ENCODE measurements at places on chromosomes 13 and 19.
A peak's percentile ranks its signal among the peaks of the same experiment; 100 is the strongest.

- peaks cover 8% of the 10 kb centered on the region for H3K4me1 ChIP-seq
- no peaks in the 10 kb centered on the region for H3K36me3 ChIP-seq
- peak overlapping the region; percentile 83 for H3K4me3 ChIP-seq
- DNase-seq: no peak
- H3K27ac ChIP-seq: no peak overlapping the region
These were observed 495 bp downstream of the DCLK1 start for GRCh38 chr13:36130552-36131221.

GRCh38 chr19:16899566-16900075, 10.8 kb downstream of the F2RL3 start:
- no peak overlapping the region for H3K27ac ChIP-seq
- H3K27me3 ChIP-seq: peaks cover 40% of the 10 kb centered on the region
- peaks cover 11% of the 10 kb centered on the region for H3K36me3 ChIP-seq
- peak; percentile 44 for DNase-seq
- peaks cover 15% of the 10 kb centered on the region for H3K4me1 ChIP-seq

DNA sequence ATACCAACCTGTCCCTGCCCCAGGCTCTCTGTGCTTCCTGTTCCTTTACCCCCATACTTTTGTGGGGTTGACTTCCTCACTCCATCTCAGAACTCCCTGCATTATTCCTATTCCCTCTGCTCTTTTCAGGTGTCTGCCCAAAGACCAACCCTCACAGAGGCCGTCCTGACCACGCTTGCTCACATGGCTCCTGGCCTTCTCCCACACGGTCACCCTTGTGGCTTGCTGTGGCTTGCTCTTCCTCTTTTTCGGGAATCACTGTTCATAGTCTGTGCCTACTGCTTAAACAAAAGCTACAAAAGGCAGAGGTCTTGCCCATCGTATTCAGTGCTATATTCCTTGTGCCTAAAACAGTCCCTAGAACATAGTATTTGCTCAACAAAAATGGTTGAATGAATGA, 25.2 kb upstream of the ARGLU1 start:
- H3K27ac ChIP-seq: no peak overlapping the region
- no peak overlapping the region for H3K4me3 ChIP-seq
- H3K36me3 ChIP-seq: no peaks in the 10 kb centered on the region
- peaks cover 20% of the 10 kb centered on the region for H3K4me1 ChIP-seq

DNA sequence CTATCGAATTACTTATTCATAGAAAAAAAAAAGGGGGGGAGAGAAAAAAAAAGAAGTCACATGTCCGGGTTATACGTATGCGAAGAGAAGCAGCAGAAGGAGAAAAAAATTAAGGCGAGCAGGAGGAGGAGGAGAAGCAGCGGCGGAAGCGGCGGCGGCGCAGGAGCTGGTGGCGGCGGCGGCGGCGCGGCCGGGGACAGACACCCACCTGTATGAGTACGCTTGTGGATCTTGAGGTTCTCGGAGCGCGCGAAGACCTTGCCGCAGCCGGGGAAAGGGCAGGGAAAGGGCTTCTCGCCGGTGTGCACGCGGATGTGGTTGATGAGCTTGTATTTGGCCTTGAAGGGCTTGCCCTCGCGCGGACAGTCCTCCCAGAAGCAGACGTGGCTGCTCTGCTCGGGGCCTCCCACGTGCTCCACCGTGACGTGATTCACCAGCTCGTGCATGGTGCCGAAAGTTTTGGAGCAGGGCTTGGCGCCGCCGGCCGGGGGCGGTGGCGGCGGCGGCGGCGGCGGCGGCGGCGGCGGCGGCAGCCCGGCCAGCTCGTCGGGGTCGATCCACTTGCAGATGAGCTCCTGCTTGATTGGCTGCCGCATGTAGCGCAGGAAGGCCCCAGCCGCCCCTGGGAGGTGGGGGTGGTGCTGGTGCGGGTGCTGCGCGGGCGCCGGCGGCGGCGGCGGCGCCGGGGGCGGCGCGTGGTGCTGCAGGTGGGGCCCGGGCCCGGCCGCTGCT, 1.5 kb downstream of the ZIC5 start:
- peak; percentile 71 for DNase-seq
- no peaks in the 10 kb centered on the region for H3K36me3 ChIP-seq
- peaks cover 42% of the 10 kb centered on the region for H3K4me1 ChIP-seq
- peak overlapping the region; percentile 87 for H3K4me3 ChIP-seq

DNA sequence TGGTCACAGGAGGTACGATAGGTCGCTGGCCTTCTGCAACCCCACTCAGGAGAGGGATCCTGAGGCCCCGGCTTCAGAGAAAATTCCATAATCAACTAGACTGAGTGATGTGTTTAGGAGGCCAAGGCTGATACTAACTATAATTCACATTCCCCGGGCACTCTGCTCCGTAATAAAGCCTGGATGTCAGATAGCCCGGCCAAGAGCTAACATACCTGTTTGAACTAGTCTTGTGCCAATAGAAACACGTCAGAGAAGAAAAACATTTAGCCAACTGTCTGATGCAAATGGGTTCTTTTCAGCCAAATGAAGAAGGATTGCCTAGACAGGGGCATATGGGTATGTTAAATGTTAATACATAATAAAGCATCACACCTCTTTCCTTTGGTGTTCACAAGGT, 204.2 kb downstream of the TSHZ3 start:
- no peak overlapping the region for H3K4me3 ChIP-seq
- no peaks in the 10 kb centered on the region for H3K36me3 ChIP-seq
- peaks cover 10% of the 10 kb centered on the region for H3K27me3 ChIP-seq
- no peak for DNase-seq
- H3K27ac ChIP-seq: no peak overlapping the region
- H3K4me1 ChIP-seq: peaks cover 21% of the 10 kb centered on the region

DNA sequence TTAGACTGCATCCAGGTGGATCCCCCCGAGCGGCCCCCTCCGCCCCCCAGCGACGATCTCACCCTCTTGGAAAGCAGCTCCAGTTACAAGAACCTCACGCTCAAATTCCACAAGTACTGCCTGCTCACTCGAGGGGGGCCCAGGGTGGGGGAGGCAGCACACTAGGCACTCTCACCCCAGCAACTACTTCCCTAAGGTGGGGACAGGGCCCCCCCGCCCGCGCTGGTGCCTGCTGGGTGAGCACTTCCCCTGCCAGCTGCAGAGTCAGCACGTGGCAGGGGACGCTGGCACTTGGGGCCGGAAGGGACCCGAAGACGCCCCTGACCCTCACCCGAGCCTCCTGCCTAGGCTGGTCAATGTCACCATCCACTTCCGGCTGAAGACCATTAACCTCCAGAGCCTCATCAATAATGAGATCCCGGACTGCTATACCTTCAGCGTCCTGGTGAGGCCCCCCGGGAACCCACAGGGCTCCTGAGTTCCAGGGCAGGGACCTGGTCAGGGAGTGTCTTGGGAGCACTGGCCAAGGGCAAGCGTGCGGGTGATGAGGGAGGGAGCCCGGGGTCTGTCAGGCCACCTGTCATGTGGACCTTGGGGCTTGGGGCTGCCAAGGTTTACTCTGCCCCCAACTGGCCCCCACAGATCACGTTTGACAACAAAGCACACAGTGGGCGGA, 5.2 kb downstream of the MCOLN1 start:
- no peak for DNase-seq
- no peak overlapping the region for H3K4me3 ChIP-seq
- H3K27me3 ChIP-seq: no peaks in the 10 kb centered on the region
- H3K27ac ChIP-seq: no peak overlapping the region

- H3K4me3 ChIP-seq: no peak overlapping the region
- H3K27ac ChIP-seq: no peak overlapping the region
- no peaks in the 10 kb centered on the region for H3K36me3 ChIP-seq
- peaks cover 40% of the 10 kb centered on the region for H3K4me1 ChIP-seq
These were observed 10.8 kb downstream of the RINL start for GRCh38 chr19:38867171-38867780.

GRCh38 chr19:46529622-46530451, 34.2 kb upstream of the PNMA8B start:
- peak; percentile 78 for DNase-seq
- H3K4me3 ChIP-seq: no peak overlapping the region
- H3K36me3 ChIP-seq: no peaks in the 10 kb centered on the region
- H3K27me3 ChIP-seq: peaks cover 31% of the 10 kb centered on the region

DNA sequence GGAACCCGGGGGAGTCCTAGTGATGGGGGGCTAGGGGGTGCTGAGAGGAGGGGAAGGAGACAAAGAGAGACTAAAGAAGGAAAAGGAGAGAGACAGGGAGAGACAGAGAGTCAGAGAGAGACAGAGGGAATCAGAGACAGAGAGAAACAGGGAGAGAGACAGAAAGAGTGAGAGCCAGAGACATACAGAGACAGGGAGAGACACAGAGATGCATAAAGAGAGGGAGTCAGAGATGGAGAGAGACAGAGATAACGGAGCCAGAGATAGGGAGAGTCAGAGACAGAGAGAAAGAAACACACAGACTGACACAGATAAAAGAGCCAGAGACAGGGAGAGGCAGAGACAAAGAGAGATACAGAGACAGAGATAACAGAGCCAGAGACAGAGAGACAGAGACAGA, 1.5 kb upstream of the TNFSF9 start:
- peaks cover 41% of the 10 kb centered on the region for H3K4me1 ChIP-seq
- peaks cover 70% of the 10 kb centered on the region for H3K27me3 ChIP-seq
- H3K4me3 ChIP-seq: peak overlapping the region; percentile 87
- no peak for DNase-seq

DNA sequence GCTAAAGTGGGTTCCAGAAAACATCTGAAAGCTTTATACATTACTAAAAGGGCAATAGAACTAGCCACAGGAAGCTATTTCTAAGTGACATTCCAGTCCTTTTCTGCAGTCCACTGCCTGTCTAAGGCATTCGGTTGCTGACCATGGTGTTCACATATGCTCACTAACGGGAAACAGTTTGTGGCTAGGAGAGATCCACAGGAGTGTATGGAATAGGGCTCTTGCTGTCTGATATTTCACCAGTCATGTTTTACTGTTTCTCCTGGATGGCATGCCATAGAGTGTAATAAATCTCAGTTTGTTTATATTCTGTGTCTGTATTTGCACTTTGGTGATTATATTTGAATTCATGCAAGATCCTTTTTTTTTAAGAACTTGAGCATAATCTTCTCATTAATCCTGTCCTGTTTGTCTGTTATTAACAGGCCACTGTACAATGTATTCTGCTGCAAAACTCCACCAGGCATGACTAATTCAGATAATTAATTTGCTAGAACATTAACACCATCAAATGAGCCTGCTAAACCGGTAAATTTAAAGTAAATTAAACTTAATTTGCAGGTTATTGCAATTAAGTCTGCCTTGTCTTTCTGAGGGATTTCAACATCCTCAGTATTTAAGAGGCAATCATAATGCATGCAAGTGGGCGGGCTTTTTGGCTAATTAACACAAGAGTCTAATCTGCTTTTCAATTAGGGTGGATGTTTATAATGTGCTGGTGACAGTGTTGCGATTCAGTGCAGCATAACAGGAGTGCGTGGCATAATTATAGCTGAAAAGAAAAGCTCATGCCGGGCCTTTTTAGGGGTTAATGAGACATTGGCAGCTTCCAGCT, 201.3 kb downstream of the POU4F1 start:
- H3K27me3 ChIP-seq: no peaks in the 10 kb centered on the region
- no peak overlapping the region for H3K27ac ChIP-seq
- H3K4me3 ChIP-seq: no peak overlapping the region
- no peaks in the 10 kb centered on the region for H3K36me3 ChIP-seq
- no peak for DNase-seq

GRCh38 chr13:101763191-101763590, 310.7 kb downstream of the ITGBL1 start:
- no peak overlapping the region for H3K27ac ChIP-seq
- H3K4me1 ChIP-seq: no peaks in the 10 kb centered on the region
- H3K27me3 ChIP-seq: peaks cover 11% of the 10 kb centered on the region
- no peak for DNase-seq
- H3K4me3 ChIP-seq: no peak overlapping the region

- DNase-seq: no peak
- no peak within 1 kb of the TSS for H3K4me3 ChIP-seq
- peaks cover 23% of the 10 kb centered on the region for H3K27me3 ChIP-seq
- H3K36me3 ChIP-seq: no peaks in the 10 kb centered on the region
- no peak within 1 kb of the TSS for H3K27ac ChIP-seq
These were observed at the start of gene KLK5 for GRCh38 chr19:50952910-50953309. KLK5 (minus strand) TSS chr19:50953038; CDS start chr19:50952657, 381 bp downstream.

- peaks cover 31% of the 10 kb centered on the region for H3K4me1 ChIP-seq
- no peak overlapping the region for H3K4me3 ChIP-seq
- no peak for DNase-seq
- peak overlapping the region; percentile 96 for H3K27ac ChIP-seq
These were observed 390.3 kb downstream of the DLEU7 start for GRCh38 chr13:50453188-50453587.

GRCh38 chr19:2536461-2536860, 60.5 kb downstream of the GADD45B start:
- H3K4me3 ChIP-seq: no peak overlapping the region
- peaks cover 23% of the 10 kb centered on the region for H3K4me1 ChIP-seq
- no peaks in the 10 kb centered on the region for H3K27me3 ChIP-seq
- no peak overlapping the region for H3K27ac ChIP-seq
- H3K36me3 ChIP-seq: peaks cover 5% of the 10 kb centered on the region
- no peak for DNase-seq

- H3K27ac ChIP-seq: no peak overlapping the region
- H3K27me3 ChIP-seq: no peaks in the 10 kb centered on the region
- DNase-seq: no peak
- H3K4me1 ChIP-seq: no peaks in the 10 kb centered on the region
These were observed 1587.1 kb downstream of the PCDH9 start for GRCh38 chr13:65642996-65643395.

GRCh38 chr13:79647533-79647932, 166.6 kb downstream of the NDFIP2 start:
- no peak for DNase-seq
- H3K27me3 ChIP-seq: peaks cover 3% of the 10 kb centered on the region
- H3K36me3 ChIP-seq: no peaks in the 10 kb centered on the region
- peaks cover 6% of the 10 kb centered on the region for H3K4me1 ChIP-seq
- no peak overlapping the region for H3K27ac ChIP-seq

DNA sequence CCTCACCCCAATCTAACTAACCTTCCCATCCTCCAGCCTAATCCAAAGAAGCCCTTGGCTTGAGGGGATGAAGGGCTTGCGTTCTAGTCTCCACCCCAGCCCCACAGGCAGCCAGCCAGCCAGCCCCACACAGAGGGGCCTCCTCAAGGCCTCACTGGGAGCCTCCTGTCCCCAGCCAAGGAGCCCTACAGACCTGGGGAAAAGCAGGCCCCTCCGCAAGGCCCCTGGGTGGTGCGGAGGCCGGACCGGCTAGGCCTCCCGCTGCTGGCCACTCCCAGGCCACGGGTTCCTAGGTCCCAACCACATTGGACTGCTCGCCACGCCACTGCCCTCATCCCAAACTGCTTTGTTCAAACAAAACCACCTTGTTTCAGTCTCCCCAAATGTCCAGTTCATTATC, 78.0 kb downstream of the ZIC5 start:
- no peak overlapping the region for H3K4me3 ChIP-seq
- peaks cover 13% of the 10 kb centered on the region for H3K36me3 ChIP-seq
- peaks cover 30% of the 10 kb centered on the region for H3K4me1 ChIP-seq
- H3K27ac ChIP-seq: no peak overlapping the region

GRCh38 chr13:109144693-109145437, 515.5 kb downstream of the MYO16 start:
- H3K36me3 ChIP-seq: peaks cover 8% of the 10 kb centered on the region
- no peak for DNase-seq

DNA sequence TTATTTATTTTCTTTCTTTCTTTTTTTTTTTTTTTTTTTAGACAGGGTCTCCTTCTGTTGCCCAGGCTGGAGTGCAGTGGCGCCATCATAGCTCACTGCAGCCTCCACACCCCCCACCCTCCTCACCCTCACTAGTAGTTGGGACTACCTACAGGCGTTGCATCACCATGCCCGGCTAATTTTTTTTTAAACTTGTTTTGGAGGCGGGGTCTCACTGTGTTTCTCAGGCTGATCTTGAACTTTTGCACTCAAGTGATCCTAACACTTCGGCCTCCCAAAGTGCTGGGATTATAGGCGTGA, 33.6 kb downstream of the GJA3 start:
- H3K4me3 ChIP-seq: peak overlapping the region; percentile 64
- H3K27me3 ChIP-seq: peaks cover 30% of the 10 kb centered on the region
- H3K4me1 ChIP-seq: no peaks in the 10 kb centered on the region
- DNase-seq: no peak

- DNase-seq: no peak
- H3K27me3 ChIP-seq: peaks cover 8% of the 10 kb centered on the region
- no peaks in the 10 kb centered on the region for H3K4me1 ChIP-seq
- H3K27ac ChIP-seq: no peak overlapping the region
These were observed 10.9 kb upstream of the RCBTB1 start for GRCh38 chr13:49596221-49596620.
